ENCODE measurements at places on chromosomes 1 and 21.

GRCh38 chr1:79323239-79324025 lies 316.9 kb upstream of the ADGRL4 start:
- no peak for DNase-seq

DNA sequence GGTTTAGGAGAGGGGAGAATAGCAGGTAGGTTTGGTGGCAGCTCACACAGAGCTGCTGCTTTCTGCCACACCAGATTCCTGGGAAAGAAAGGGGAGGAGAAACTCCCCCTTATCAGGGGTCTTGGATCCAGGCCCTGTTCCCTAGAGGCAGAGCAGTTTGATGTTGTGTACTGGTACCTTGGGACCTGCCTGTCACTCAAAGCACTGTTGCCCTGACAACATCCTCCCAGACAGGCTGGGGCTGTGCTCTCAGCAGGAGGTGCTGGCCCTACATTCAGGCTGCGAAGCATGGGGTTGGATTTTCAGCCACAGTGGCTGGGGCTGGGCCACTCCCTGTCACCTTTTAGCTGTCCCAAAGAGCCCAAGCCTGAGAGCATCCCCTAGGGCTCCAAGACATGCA lies 188.0 kb downstream of the GRIK3 start:
- DNase-seq, result peak; percentile 37

DNA sequence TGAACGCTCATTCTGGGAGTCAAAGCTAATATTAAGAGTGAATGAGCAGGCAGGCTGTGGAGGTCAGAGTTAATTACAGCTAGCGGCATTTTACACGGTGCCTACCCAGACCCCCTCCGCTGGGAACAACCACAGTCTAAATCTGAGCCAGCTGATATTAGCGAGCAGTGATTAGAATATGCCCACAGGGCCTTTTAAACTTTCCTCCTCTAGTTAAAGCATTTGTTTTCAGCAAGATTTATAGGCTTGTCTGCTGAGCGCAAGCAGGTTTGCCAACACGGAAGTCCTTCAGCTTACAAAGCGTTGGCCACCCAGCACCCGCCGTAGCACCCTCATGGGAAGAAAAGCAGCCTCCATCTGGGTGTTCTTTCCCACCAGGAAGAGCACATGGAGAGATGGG lies 72.1 kb downstream of the LMX1A start:
- no peak for DNase-seq

DNA sequence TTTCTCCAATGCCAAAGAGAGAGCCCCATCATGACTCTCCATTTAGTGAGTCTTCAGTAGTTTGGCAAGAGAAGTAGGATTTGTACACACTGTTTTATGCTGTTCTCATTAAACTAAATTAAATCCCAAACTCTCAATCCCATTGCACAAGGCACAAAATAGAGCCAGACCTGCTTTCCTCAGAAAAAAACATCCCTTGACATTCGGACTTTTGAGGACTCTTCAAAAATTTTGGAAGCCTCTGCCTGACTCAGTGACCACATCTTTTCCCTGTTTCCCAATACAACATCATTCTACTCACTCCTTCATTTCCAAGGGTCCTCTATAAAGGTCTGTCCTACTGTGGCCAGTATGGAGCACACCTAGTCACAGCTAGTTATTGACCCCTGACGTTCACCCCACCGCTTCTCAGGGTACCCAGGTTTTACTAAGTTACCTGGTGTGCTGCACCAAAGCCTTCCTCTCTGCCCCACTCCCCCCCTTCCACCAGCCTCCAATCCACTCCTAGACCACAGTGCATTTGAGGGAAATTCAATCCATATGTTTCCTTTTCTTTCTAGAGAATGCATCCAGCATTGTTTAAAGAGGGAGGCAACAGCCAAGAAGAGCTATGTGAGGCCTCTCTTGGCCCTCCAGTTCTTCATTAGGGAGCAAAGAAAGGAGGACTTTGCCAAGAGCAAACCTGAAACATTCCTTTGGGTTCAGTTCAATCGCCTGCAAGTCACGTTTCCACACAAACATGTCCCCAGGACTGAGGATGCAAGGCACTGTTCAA lies 428.7 kb downstream of the PLPP3 start:
- DNase-seq, result no peak

GRCh38 chr1:165629151-165629550 lies 1.9 kb upstream of the MGST3 start:
- no peak for DNase-seq

GRCh38 chr1:84541679-84542078 lies 32.6 kb downstream of the CTBS start:
- DNase-seq, result peak; percentile 23

DNA sequence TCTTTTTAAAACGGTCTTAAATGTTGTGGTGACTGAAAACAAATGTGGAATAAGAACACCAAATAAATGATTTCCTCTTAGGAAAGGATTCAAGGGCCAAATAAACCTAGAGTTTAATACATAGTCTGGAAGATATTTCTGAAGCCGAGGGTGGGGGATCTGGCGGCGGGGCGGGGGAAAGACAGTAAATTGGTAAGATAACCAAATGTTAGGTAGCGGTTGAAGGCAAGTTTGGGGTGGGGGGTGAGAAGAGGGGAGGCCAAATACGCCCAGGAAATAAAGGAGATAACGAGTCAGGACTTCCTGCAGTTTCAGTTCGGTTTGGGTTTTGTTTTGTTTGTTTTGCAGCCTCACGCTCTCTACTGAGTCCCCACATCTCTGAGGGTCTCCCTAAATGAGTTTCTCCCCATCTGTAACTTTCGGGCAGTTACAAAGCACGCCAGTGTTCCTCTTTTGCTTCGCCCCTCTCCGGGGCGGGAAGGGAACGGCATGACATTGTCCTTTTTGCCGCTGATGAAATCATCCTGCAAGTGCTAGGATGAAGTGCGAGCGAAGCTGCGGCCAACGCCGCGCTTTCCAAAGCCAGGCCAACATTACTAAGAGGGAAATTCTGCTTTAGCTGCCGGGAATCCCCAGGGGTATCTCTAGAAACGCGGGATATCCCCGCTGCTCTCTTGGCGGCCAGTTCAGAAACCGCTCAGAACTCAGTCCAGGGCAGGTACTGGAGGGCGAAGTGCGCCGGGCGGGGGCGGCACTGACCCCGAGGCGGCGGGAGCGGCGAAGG lies 844 bp downstream of the NIBAN1 start:
- DNase-seq, result peak; percentile 68

DNA sequence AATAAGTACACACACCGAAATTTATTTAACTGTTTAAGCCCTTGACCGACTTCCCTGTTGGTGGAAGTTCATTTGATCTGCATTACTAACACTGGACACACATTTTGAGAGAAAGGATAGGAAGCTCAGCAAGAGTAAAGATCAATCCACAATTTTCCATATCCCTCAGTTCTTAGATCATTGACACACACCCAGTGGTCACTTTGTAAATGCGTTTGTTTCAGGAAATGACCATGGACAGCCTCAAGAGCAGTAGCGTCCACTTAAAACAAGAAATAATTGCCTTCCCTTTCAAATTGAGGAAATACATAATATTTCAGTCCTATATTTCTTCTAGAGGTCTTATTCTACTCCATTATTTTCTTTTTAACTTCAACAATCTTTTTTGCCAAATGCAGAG lies 511.5 kb upstream of the PTBP2 start:
- DNase-seq, result no peak

DNA sequence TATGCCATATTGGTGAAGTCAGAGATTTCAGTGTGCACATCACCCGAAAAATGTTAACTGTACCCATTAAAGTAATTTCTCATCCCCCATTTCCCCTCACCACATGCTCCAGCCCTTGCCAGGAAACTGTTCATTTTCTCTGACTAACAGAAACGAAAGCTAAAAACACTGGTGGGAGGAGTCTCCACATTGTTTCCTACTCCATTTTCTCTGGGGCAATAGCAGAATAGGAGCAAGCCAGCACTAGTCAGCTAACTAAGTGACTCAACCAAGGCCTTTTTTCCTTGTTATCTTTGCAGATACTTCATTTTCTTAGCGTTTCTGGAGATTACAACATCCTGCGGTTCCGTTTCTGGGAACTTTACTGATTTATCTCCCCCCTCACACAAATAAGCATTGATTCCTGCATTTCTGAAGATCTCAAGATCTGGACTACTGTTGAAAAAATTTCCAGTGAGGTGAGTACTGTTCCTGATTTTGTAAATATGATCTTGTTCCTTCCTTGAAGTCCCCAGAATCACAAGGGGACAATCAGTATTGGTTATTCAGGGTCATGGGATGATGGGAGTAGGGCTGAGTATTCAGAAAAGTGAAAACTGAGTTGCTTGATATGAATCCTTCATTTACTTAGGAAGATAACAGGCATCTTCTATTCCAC lies at the start of gene IFI16:
IFI16 (plus strand) TSS at position 204 of the 658 bp plus-strand sequence. CDS start 4,774 bp downstream, outside the sequence.
- no peak for DNase-seq

- DNase-seq, result peak; percentile 75
These were observed 1.7 kb downstream of the PTPRU start for GRCh38 chr1:29237852-29238619.

DNA sequence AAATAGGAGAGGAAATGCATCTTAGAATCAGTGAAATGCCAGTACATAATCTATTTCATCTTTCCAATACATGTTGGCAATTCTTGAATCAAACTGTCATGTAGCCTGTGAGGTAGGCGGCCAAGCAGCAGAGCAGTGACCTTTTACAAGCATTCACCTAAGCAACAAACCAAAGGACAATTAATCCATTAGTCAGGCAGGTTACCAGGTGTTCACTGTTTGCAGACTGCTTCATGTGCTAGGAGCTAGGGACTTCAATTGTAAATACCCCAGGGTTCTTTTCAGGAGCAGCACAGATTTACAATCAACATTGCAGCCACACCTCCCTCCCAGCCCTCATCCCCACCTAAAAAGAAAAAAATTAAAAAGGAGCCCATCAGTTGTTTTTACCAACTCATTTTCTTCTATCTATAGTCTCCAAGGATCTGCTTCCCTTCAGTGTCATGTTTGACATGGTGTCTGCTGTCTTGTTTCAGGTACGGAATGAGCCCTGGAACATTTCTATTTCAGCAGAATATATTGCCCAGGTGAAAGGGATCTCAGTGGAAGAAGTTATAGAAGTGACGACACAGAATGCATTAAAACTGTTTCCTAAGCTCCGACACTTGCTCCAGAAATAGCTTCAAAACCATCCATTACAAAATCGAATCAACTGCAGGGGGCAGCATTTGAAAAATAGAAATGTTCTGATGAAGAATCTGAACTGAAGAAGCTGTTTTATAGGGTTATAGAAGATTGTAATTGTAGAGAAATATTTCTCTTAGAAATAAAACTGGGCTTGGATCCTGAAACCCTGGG lies 23.0 kb downstream of the TATDN3 start:
- DNase-seq, result peak; percentile 34

DNA sequence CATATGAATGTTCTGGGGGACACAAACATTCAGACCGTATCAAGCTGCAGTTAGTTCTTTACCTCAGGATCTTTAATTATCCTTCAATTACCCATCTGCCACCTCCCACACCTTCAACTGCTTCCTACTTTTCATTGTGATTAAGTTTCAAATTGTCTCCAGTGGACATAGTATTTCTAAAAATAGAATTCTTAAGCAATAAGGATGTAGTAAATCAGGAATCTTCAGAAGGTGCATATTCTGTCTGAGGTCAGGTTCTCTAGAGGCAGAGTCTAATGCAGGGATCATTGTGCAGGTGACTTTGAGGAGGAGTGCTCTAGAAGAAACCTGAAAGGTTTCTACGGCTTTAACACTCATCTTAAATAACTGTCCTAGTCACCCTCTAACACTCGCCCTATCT lies 102.6 kb upstream of the PPP2R5A start:
- no peak for DNase-seq

DNA sequence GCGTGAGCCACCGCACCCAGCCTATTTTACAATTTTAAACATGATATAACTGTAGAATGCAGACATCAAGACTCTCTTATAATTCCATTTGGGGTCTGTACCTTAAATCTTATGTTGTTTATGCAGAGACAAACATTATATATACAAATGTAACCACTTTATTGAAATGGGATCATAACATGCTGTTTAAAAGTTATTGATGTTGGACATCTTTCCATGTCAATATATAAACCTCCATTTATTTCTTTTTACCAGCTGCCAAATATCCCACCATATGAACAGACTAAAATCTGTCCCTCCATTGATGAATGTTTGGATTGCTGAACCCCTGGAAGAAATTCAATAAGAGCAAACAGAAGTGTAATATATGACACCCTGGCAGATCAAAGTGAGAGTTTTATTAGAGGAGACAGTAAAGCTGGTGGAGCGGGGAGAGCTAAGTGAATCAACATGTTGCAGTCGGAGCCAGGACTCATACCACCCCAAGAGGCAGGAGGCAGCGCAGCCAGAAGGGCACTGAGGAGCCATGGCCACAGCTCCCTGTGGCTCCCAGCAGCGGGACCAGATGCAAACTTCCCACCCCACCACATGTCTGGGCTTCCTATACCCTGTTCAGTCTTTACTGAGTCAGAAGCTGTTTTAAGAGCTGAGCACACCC lies 4.7 kb upstream of the PCSK9 start:
- no peak for DNase-seq

DNA sequence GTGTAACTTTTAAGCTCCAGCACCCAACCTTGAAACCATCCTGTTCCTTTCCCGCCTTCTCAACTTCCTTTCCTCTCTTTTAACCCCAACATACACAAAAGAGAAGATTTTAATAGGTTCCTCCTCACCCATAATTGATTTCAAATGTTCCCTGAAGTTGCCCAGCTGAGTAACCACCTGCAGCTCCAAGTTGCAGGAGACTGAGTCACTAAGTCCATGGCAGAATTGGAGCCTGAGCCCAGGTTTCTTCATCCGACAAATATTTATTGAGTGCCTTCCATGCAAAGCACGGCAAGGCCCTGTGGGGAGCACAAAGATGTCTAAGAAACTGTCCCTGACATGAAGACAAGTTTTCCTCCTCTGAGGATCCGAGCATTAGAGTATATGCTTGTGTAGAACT lies 97.7 kb downstream of the PAPPA2 start:
- no peak for DNase-seq

DNA sequence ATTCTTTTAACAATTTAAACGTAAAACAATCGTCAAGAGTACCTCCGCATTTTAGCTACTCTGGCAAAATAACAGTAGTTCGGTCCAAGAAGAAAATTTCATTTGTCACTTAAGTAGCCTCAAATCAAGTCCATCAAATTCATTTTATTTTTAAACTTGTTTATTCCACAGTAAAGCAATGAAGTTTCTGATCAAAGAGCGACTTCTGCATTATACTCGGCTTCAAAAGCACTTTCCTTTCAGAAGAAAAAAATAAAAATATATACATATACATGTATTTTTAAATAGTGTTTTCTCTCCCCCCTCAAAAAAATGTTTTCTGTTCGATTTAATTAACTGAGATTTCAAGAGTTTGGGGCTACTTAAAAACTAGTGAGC lies 115.0 kb downstream of the RERE start:
- DNase-seq, result no peak
